Activated CD8-positive, alpha-beta memory T cell treated with anti-CD3 and anti-CD28 coated beads for 1 hour (primary cell): ENCODE measurements at places on chromosomes 13 and 19.

DNA sequence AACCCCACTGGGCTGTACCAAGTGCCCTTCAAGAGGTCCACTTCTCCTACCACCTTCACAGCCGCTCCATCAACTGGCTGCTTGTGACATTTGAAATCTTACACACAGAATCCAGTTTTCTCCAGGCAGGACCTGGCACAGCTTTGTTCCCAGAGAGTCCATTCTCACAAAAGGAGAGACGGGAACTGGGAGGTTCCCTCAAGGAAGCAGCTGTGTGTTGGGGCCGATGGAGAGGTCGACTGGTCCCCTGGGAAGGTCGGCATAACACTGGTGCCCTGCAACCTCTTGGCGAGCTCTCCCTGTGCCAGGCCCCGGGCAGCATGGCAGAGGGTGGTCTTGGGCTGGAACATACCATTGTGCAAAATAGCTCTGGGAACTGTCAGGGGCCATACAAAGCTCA is 21.5 kb downstream of the ELL start:
- DNase-seq: no peak

DNA sequence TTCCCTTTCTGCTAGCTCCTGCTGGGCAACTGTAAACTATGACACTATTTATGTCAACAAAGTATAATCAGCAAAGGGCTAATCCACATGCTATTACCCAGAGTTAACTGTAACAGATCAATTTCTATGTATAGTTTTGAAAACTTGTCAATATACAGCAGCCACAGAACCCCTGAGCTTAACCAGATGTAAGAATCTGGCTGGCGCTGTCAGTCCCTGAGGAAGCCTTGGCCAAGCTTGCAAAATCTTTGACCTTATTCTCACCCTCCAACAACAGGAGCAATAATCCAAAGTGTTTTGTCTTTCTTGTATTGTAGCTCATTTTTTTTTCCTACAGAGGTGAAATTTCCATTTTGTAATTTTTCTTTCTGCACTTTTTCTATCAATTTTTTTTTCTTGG is 1230.1 kb upstream of the SLC10A2 start:
- DNase-seq: no peak

DNA sequence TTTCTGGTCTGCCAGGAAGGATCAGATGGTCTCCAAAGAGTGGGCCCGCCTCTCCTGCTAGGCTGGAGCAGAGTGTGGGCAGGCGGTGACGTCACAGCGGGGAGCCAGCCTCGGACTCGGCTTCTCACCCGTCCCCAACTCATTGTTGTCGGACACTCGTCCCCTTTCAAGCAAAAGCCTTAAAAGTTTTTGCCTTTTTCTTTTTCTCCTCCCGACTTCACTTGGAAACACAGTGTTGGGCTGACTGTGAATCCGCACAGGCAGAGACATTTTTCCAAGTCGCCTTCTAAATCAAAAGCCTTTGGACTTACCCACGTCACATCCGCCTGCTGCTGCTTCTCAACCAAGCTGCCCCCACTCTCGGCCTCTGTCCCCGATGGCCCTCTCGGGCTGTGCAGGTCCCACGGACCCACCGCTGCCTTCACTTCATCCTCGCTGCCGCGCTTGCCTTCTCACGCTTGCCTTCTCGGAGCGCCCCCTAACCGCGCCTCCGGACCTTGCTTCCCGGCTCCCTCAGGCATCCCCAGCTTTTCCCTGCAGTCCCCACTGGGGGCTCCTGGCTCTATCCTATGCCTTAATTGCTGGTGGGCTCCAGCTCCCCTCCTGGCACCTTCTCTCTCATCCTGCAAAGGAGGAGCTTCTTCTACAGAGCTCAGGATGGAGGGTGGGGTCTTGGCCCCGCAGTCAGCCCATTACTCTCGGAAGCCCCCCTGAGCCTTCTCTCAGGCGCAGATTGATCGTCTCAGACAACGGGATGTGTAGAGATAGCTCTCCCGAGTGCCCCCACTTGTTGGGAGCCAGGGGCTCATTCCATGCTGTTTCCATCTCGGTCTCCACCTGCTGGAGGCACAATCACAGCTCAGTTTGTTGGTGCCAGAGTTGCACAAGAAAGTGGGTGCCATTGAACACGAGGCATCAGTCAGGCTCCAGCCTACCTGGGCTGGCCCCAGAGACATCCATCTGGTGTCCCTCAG is 3.9 kb upstream of the ZNF135 start:
- no peak for DNase-seq

GRCh38 chr13:25881136-25881926 is 170.5 kb downstream of the SHISA2 start:
- DNase-seq: no peak

- no peak for DNase-seq
Observed at GRCh38 chr19:29364999-29365398, 152.0 kb upstream of the UQCRFS1 start.

DNA sequence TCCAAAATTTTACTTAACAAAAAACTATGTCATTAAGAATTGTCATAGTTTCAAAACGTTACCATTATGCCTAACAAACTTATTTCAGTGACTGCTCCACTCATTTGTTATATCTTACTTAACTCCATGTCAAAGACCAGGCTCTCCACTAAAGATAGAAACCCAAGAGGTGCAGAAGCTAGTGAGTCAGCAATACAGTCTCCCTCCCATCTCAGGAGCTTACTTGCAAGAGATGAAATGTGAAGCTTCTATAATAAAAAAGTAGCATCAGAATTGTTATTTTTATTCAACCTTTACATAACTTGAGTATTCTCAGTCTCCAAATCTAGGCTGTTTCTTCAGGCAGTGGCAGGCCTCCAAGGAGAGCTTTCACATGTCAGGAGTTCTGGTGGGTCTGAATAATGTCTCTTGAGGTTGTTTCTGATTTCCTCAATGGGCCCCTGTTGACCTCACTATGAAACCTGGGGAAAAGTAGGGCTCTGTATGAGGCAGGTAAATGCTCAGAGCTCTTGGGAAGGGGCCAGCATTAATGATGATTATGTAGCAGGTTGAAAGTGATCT is 242.0 kb downstream of the NDFIP2 start:
- no peak for DNase-seq

GRCh38 chr13:21065686-21066085 is 4.3 kb upstream of the LATS2 start:
- DNase-seq: no peak

- DNase-seq: no peak
Observed at GRCh38 chr19:55691561-55692481, 16.8 kb downstream of the EPN1 start.

GRCh38 chr13:45468635-45469034 is 3.9 kb downstream of the COG3 start:
- no peak for DNase-seq

DNA sequence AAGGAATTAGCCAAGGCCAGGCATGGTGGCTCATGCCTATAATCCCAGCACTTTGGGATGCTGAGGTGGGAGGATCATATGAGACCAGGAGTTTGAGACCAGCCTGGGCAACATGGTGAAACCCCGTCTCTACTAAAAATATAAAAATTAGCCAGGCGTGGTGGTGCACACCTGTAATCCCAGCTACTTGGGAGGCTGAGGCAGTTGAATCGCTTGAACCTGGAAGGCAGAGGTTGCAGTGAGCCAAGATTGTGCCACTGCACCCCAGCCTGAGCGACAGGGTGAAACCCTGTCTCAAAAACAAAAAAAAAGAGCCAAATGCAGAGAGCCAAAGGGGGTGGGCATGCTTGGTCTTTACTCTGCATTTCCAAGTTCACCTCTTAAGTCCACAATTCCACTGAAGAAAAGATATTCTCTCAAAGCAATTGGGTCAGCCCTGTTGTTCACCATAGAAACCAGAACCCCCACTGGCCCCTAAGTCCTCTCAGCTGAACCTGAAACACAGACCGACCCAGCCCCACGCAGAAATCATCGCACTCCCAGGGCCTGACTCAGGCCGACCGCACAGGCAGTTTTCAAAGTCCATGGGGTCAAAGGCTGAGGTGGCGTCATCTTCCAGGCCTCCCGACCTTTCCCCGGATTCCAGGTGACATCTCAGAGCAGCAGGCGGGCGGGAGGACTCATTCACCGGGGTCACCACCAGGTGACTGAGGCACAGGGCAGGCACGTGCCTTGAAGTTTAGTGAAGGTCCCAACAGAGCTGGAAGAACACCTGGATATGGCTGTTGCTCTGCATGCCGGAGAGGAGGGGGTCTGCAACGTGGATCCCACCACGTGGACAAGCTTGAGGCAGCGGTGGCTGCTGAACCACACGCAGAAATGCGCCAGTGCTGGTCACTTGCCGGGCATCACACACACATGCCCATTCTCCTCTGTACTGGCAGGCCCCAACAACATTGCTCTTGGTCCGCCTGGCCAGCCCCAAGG is 33.1 kb downstream of the SLC25A42 start:
- DNase-seq: no peak

- no peak for DNase-seq
Observed at GRCh38 chr13:104996022-104996421, 1539.4 kb downstream of the EFNB2 start.

DNA sequence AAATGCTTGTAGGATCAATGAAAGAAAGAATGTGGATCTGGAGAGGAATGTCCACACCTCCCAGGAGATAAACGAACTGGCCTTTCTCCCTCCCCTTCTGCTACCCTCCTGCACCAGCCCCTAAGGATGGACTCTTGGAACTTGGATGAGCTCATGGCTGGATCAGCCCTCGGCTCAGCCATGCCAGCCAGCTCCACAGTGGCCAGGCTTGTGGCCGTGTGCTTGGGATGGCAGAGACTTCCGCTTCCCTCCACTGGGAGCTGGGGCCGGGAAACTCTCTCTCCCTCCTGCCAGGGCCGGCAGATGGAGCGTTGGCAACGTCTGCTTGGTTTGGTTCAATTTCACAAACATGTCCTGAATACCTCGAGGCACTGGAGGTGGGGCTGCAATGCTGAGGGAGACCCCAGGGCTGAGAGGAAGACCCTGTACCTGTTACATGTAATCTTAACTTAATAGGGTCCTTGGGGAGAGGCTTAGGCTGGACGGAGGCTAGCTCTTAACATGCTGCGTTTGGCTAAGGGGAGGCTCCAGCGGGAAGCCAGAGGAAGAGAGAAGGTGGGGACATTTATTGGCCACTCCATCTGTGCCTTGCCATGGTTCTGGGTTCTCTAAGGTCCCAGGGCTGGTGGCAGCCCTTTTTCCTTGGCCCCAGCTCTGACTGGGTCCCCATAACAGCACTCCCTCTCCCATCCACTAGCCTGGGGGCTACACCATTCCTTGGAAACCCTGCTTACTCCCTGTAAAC is 152.5 kb downstream of the IER2 start:
- DNase-seq: no peak

DNA sequence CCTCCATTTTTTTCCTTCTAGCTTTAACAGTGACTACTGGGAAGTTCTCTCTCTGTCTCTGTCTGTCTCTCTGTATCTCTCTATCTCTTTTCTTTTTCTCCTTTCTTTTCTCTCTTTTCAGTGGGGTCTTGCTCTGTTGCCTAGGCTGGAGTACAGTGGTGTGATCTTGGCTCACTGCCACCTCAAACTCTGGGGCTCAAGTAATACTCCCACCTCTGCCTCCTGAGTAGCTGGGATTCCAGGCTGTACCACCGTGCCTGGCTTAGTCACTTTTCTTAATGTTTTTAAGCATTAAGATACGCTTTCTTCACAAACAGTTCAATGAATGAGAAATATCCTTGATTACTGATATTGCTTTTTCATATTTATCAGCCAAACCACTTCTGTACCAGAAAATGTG is 13.1 kb downstream of the PCCA start:
- no peak for DNase-seq

GRCh38 chr13:55669051-55669450 is 1471.7 kb upstream of the PRR20A start:
- DNase-seq: no peak

DNA sequence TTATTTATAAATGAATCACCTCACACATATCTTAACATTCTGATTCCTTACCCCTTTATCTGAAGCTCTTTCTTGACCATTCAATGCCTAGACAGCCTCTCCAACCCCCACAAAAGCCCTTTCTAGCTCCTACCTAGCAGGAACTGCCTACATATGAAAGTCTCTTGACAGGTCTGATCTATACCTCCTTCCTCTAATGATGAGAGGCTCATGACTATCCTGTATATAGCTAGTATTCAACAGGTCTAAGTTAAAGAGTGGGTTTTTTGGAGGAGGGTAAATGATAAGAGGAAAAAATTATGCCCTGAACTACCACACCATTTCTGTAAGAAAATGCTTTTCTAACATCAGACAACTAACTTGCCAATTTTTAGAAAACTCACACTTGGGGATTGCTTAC is 47.0 kb downstream of the RBM26 start:
- DNase-seq: no peak

GRCh38 chr19:4199699-4200293 is 17.3 kb downstream of the ANKRD24 start:
- DNase-seq: no peak

DNA sequence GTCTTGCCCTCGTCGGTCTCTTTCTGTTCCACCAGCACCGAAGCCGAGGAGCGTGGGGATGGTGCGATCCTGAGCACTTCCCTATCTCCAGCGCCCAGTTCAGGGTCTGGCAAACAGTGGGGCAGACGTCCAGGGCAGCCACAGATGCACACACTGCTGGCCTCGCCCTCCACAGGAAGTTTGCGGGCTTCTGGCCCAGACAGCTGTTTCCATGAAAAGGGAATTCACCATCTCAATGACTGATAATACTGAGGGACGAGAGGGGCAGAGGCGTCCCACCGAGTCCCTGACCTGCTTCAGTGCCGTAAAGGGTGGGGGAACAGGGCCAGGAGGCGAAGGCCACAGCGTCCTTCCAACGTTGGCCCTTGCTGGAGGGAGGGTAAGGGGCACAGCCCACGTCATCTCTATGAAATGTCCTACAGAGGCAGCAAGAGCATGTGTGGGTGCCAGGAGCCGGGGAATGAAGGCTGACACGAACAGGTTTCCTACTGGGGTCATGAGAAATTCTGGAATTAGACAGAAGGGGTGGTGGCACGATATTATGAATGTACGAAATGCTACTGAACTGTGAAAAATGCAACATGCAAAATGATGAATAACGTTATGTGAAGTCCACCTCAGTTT is 19.5 kb downstream of the SHC2 start:
- DNase-seq: no peak

GRCh38 chr19:572743-573518 is 535 bp downstream of the BSG start:
- no peak for DNase-seq

DNA sequence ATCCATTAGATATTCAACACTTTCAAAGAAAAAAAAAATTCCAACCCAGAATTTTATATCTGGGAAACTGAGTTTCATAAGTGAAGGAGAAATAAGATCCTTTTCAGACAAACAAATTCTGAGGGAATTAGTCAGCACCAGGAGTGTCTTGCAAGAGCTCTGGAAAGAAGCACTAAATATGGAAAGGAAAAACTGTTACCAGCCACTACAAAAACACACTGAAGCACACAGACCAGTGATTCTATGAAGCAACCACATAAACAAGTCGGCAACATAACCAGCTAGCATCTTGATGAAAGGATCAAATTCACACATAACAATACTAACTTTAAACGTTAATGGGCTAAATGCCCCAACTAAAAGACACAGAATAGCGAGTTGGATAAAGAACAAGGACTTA is 368.4 kb upstream of the MIR17HG start:
- DNase-seq: no peak
